Stimulated activated CD4-positive, alpha-beta T cell treated with anti-CD3 and anti-CD28 coated beads, Interleukin-1b, Interleukin-23, amount 100 ng/mL, for 4 hours (primary cell): ENCODE measurements at places on chromosomes 5 and 9.

DNA sequence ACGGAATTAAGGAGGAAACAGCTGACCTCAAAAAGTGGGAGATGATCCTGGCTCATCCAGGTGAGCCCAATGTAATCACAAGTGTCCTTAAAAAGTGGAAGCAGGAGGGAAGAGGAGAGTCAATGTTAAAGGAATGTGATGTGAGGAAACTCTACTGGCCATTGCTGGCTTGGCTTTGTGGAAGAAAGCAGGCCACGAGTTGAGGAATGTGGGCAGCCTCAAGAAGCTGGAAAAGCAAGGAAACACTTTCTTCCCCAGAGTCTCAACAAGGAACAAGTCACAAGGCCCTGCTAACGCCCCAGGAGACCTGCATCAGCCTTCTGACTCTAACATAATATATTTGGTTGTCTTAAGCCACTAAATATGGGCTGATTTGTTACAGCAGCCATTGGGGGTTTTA, 252.8 kb downstream of the PSAT1 start:
- no peak for DNase-seq

- DNase-seq: no peak
These were observed at the start of gene DOK3 for GRCh38 chr5:177509381-177509951. Gene DOK3, minus strand, starts transcription at chr5:177509826. Its CDS starts 286 bp downstream, at chr5:177509540.

DNA sequence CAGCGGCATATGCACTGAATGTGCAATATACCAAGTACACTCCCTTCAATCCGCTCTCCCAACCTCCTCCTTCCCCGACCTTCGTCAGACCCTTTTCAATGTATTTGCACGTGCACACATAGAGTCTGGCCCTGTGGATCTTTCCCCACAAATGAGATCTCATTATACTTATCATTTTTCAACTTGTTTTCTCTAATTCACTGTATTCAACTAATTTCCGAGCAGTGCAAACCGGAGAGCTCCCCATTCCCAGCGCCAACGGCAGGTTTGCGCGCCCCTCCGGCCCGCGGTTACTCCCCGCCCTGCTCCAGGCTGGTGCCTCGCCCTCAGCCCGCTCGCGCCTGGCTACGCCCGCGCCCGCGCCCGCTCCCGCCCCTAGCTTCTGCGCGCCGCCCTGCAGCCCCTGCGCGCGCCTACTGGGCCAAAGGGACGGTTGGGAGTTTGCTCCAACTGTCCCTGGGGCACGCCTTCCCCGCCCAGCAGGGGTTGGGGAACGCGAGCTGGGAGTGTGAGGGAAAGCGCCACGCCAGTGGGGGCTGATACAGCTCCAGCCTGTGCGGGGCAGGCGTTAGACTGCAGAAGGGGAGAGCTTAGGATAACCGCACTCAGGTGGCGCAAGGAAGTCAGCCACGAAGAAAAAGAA, 3.3 kb upstream of the CDC20B start:
- DNase-seq: no peak

DNA sequence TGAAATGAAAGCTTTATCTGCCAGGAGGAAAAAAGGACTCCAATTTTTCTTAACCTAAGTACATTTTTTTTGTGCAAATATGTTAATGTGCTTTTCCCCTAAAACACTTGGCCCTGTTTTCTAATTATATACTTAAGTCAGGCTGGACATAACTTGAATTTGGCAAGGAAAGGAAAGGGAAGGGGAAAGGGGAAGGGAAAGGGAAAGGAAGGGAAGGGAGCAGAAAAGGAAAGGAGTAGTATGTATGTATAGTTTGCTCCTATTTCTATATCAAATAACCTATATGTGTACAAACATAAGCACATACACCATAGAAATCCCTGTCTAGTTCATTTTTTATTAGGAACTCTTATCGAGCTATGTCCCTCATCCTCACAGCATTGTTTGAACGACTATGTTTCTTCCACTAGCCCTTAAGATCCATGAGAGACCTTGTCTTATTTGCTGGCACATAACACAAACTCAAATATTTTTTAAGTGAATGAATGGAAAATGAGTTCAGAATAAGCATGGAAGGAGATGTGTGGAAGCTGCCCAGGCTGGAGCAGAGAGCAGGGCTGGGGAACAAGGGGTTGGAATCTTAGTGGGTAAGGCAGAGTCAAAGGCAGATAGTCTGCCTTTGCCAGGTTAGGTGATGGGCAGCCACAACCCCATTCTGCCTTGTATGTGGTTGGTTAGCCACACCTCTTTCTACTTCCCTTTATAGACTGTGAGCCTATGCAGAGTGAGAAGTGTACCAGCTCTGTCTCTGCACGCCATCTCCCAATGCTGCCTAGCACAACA, 70.0 kb downstream of the KLHL3 start:
- DNase-seq: no peak

DNA sequence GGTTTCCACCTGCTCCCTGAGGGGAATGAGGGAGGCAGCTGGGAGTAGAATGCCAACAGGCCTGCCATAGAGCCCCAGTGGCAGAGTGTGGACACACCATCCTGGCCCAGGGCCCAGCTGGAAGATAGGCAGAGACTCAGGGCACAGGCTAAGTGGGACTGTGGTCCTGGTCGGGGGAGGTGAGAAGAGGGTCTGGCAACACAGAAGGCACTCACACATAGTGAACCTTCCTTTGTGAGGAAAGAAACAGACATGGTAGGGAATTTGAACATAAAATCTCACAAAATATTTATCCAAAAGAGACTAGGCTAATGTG, 41.2 kb downstream of the WDR36 start:
- no peak for DNase-seq

DNA sequence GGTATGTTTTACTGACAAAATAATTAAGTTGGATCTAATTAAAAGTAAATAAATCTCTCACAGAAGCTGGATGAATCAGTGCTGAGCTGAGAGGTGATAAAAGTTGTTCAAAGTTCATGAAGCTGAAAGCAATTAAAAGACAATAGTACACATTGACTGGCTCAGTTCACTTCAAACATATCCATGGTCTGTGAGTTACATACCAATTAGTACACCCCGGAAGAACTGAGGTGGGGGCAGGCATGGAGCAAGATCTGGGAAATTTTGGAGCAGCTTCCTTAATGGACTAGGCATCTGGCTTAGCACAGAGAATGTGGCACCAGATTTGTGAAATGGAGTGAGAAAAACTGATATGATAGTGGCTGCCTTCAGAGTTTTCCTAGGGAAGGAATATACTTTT, 152.7 kb downstream of the ATP10B start:
- no peak for DNase-seq

- no peak for DNase-seq
These were observed 35.0 kb downstream of the TLR4 start for GRCh38 chr9:117739206-117739605.

DNA sequence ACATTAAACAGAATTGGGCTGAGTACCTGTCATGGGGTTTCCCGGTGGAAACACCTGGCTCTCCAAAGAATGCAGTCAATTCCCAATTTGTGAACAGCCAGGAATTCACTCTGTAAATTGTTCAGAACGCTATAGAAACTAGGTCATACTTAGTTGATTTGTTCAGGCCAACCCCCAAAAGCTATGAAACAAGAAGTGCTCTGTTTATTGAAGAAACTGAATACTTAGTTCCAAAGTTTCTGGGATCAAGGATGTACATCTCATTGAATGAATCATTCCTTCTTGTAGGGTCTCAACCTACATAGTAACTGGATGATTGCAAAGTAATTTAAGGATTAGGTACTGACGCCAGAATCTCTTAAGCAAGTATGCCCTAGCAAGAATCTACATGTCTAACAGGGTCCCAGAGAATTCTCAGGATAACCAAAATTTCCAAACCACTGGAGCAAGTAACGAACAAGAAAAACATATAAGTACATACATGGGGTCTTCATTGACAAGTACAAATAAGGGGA, 659 bp upstream of the TUSC1 start:
- DNase-seq: no peak

DNA sequence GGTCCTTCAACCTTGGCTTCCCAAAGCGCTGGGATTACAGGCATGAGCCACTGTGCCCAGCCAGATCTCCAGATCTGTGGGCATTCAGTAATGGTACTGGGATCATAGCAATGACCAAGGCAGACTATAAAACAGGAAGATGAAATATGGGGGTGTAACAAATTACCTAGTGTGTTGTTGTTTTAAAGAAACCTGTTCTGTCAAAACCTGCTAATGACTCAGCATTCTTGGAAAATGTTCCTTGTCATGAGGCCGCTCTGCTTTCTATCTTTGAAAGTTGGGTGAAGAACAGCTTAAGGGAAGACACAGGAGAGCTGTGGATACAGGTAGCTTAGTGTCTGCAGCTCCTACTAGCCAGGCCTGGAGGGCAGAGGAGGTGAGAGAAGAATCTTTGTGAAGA, 19.4 kb downstream of the TARS1 start:
- no peak for DNase-seq

DNA sequence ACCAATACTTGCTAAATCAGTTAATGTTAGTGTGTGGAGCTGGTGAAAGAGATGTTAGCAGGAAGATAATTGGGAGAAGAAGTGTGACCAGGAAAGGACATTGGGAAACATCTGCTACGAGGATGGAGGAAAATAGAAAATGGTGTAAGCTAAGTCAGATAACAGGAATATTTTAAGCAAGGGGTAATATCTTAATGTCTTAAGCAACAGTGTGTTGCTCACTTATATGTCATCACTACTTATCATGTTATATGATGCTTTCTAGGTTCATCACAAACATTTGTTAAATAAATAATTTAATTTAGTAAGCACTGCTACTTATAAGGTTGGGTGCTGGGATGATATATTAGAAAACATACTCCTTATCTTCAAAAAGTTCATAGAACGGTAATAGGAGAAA, 326.1 kb downstream of the EDIL3 start:
- no peak for DNase-seq

- no peak for DNase-seq
These were observed 104.0 kb downstream of the NUDT12 start for GRCh38 chr5:103458497-103459040.

GRCh38 chr5:77906806-77907205, 130.7 kb upstream of the TBCA start:
- no peak for DNase-seq
